ENCODE measurements at places on chromosomes 3 and 15.

GRCh38 chr3:17009826-17010225 lies 125.1 kb downstream of the PLCL2 start:
- DNase-seq, result no peak

GRCh38 chr3:108951820-108952501 lies 1.7 kb downstream of the GUCA1C start:
- no peak for DNase-seq

GRCh38 chr3:40099871-40100270 lies 209.6 kb upstream of the EIF1B start:
- no peak for DNase-seq

GRCh38 chr3:38805765-38806386 lies 10.1 kb downstream of the SCN10A start:
- no peak for DNase-seq

DNA sequence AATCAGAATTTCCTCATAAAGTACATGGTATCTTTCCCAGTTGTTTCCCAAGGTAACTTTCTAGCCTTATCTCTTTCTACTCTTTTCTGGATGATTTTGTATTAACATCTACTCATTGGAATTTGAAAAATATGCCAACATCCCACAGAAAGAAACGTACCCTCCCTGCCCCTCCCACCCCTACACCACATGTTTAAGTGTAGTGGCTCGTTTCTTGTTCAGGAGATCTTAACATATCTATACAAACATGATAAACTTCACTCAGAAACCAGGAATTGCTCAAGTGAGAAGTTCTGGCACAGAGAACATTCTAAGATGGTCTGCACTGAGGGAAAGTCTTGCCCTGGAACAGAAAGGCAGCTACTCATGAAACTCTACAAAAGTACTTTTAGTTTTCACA lies 404.7 kb downstream of the SOX2 start:
- no peak for DNase-seq

DNA sequence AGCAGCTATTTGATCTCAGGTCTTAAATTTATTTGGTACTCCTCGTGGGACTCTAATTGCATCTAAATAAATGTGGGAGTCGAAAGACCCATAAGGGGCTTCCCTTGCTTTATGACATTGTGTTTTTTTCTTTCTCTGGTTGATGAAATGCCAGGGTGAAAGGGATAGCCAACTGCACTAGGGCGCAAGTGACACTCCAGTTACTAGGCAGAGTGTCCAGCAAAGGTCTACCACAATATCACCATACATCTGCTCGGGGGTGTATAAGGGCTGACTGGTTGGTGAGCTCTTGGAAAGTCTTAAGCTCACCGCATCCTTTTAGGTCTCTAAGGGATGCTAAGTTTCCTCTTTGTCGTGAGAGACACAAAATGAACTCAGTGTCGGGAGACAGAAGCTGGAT lies 54.0 kb downstream of the PGBD4 start:
- DNase-seq, result no peak

GRCh38 chr3:85821130-85821756 lies 862.5 kb downstream of the CADM2 start:
- DNase-seq, result no peak

- DNase-seq, result no peak
Measured at GRCh38 chr3:130576375-130577266, 59.6 kb downstream of the COL6A6 start.

GRCh38 chr3:43180694-43181093 lies 74.8 kb upstream of the POMGNT2 start:
- DNase-seq, result no peak

- DNase-seq, result no peak
Measured at GRCh38 chr3:64473466-64473865, 214.3 kb downstream of the ADAMTS9 start.

DNA sequence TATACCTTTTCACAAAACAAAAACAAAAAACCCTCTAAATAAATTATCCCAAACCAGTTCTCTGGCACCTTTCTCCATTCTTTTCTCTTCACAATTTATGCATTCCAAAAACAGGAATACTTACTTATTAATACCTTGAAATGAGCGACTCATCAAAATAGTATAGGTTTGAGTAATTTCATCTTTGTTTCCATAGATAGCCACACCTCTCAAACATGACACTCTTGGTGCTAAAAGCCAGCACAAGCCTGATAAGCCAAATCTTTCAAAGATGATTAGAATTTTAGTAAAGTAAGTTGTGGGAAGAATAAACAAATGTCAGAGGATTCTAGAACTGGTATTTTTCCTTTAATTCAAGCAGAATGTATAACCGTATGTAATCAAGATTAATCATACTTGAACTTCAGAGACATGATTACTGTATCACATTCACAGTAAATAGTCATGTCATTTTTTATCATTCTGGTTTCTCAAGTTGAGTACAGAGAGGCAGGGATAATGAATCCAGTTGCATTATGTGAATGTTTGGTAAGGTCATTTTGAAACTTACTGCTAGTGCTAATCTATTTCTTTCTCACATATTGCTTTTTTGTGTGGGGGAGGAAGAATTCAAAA lies 12.1 kb upstream of the WDR5B start:
- DNase-seq, result no peak

DNA sequence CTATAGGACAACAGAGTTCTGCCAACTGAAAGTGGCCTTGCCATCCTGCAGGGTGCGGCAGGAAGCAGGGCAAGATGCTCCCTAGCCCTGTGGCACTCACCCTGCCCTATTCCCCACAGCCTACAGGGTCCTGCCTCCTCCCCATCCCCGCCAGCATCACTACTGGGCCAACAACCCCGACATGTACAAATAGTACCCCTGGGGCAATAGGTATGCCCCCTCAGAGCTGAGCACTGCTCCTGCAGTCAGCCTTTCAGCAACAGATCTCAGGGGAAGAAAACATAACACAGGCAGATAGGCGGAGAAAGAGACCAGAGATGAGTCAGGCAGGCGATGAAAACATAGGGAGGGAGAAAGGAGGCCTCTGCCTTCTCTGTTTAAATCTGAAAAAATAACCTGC lies 74.7 kb downstream of the XXYLT1 start:
- no peak for DNase-seq

DNA sequence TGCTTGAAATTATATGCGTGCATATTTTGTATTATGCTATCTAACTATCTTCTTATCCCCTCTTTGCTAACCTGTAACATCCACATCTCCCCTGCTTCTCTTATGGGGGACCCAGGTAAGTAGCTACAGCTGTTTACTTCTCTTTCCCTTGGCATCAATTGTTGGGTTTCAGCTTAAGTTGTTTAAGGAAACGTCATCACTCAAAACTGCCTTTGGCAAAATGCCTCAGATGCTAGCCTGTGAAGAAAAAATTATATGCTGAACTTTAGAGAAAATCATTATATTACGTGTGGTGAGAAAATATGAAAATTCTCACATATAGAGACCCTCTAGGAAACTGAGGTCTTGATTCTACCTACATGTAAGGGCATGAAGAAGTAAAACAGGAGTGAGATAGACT lies 447.0 kb upstream of the NECTIN3 start:
- DNase-seq, result no peak

All from activated CD8-positive, alpha-beta memory T cell treated with anti-CD3 and anti-CD28 coated beads for 1 hour (primary cell).